ENCODE measurements at places on chromosomes 13 and 19.

- DNase-seq = peak; percentile 96
Observed at GRCh38 chr13:36163809-36164308, 32.7 kb upstream of the DCLK1 start.

DNA sequence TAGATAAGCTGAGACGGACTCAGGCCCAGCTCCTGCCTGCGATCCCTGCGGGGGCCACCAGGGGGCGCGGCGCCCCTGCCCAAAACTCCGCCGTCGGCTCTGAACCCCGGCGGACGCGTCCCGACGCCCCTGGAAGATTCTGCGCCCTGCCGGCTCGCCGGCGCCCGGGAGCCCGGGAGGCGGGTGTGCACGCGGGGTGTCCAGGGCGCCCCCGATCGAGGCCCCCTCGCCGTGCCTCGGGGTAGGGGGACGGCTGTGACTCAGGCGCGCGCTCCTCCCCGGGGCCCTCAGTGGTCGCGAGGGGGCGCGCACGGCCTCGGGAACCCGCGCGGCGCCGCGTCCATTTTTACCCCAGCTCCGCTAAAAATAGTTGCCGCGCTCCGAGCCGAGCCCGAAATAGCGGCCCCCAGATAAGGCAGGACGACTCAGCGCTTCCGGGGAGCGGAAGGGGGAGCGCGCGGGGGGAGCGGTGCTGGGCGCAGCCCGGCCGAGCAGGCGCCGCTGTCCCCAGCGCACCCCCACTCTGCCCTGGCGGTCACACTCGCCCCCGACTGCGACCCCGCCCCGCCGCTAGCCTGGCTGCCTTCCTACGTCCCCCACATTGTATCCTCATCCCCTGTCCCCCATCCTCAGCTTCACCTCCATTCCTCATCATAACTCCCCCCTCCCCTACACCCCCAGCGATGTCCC, 16.0 kb upstream of the ERCC1 start:
- DNase-seq = peak; percentile 53

DNA sequence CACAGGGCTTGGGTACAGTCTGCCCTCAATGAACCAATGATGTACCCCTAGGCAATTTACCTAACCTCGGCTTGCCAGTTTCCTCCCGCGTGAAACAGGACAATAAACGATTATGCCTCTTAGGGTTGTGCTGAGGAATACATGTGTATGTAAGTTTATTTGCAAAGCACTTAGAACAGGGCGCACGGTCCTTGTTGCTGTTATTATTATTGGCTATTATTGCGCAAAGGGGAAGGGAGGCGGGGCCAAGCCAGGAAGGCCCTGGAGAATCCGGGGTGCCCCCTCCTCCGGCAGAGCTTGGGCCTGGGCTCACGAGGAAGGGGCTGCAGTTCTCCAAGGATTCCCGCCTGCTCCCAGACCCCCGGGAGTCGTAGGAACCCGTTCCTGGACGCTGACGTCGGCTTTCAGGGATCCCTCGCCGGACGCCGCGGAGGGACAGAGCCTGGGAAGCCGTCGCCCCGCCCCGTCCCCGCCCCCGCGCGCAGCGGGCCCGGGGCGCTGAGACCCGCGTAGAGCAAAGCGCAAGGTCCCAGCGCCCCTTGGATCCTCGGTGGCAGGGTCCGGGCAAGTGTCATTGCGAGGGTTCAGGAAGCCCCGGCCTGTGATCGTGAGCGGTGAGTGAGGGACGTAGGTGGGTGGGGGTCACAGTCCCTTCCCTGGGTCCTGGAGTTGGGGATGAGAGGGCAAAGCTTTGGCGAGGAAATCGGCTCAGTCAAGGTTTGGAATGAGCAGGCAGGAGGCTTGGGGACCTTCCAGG, at the start of gene TMEM91:
Gene TMEM91 (plus strand): TSS at position 293 of the 757 bp plus-strand sequence. CDS start 1,777 bp downstream, outside the sequence.
- DNase-seq = no peak

DNA sequence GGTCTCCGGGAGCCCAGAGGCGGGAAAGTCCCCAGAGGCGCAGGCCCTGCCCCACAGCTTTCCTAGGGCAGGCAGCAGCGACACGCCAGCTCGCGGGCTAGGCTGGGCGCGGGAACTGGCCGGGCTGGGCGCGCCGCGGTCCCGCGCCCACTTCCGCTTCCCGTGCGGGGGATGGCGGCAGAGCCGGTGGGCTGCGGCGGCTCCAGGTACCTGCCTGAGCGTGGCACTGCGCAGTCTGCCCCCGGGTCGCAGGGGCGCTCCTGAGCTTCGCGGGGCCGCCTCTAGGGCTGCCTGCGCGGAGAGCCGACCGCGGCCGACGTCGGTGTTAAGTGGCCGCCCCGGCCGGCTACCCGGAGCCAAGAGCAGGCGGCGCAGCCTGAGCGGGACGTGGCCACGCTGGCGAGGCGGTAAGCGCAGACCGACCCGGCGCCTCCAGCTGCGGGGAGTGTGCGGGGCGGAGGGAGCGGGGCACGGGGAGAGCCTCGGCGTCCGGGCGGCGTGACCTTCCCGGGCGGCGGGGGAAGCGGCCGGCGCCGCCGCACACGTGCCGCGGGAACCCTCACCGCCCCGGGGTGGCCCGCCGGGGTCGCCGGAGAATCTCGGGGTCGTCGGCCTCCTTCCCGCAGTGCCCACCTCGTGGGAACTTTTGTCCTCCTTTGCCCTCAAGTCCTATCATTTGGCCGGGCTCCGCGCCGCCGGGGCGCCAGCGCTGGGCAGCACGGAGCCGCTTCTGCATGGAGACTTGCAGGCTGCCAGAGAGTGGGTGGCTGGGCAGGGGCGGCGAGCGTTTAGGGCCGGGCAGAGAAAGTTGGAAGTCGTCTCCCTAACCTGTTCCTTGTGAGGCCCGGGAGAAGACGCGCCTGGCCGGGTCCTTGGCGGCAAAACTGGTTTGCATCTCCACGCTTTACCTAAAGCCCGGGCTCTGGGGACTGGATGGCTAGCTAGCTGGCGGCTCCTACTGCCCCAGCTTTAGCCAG, 31.4 kb upstream of the MPHOSPH8 start:
- peak; percentile 31 for DNase-seq

GRCh38 chr13:52894413-52894812, 46.0 kb upstream of the PCDH8 start:
- no peak for DNase-seq

- no peak for DNase-seq
Observed at GRCh38 chr19:31883296-31883990, 462.0 kb upstream of the ZNF507 start.

GRCh38 chr13:110616103-110617101, 1.1 kb downstream of the NAXD start:
- DNase-seq = peak; percentile 46

GRCh38 chr13:105047676-105048295, 1487.7 kb downstream of the EFNB2 start:
- DNase-seq = no peak

DNA sequence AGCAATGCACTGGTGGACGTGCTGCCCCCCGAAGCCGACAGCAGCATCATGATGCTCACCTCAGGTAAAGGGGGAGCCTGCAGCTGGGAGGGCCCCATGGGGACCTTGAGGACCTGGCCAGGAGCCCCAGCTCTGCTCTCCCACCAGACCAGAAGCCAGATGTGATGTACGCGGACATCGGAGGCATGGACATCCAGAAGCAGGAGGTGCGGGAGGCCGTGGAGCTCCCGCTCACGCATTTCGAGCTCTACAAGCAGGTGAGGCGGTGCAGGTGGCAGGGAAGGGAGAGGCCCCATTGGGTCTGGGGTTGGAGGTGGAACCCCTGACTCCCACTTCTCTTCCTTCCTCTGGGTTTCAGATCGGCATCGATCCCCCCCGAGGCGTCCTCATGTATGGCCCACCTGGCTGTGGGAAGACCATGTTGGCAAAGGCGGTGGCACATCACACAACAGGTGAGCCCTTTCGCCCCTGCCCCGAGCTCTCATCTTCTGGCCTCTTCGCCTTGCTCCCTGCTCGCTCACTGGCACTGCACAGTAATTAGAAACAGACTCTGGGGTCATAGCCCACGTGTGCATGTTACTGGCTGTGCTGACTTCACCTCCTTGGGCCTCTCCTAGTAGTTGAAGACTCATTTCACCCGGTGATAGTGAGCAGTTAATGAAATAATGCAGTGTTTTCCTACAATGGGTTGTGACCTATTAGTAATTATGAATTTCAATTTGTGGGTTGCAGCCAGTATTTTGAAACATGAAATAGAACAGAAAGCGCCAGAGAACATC, 3.6 kb downstream of the PSMC4 start:
- DNase-seq = no peak

- no peak for DNase-seq
Observed at GRCh38 chr13:44796597-44797490, 192.4 kb downstream of the NUFIP1 start.

DNA sequence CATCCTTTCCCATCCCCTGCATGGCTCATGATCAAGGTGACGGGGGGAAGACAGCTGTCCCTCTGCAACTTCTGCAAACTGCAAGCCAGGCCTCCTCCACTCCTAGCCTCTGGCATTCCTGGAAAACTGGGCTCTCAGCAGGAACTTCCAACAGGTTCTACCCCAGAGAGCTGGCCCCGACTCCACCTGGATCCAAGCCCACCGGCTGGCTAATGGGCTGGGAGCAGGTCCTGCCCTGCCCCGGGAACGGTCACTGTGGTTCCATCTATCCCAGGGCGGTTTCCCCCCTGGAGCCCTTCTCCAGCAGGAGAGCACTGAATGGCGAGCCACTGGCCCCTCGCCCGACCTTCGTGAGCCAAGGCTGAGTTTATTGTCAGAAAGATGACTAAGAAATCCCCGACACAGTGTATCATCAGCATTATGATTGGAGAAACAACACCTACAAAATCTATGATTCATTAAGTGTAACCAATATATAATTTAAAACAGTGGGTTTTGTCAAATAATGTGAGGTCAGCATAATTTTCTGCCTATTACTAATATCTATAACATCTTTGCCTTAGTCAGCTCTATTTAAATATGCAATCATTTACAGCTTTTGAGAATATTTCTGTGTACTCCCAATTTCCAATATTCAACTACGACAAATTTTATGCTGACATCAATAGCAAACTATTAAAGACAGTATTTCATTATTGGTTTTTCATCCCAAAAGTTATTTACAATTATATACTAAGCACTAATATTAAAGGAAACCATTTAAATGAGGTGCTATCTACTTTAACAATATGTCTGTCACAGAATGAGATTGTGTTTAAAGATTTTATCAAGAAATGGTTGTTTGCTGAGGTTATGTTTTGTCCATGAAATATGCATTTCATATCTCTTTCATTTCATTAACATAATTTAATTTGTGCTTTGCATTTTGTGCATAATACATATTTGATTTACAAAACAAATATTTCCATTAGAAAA, 133.0 kb downstream of the URI1 start:
- DNase-seq = no peak

GRCh38 chr19:2355168-2356035, 4.7 kb upstream of the TMPRSS9 start:
- DNase-seq = no peak
